ENCODE measurements at places on chromosomes 13 and 19.

DNA sequence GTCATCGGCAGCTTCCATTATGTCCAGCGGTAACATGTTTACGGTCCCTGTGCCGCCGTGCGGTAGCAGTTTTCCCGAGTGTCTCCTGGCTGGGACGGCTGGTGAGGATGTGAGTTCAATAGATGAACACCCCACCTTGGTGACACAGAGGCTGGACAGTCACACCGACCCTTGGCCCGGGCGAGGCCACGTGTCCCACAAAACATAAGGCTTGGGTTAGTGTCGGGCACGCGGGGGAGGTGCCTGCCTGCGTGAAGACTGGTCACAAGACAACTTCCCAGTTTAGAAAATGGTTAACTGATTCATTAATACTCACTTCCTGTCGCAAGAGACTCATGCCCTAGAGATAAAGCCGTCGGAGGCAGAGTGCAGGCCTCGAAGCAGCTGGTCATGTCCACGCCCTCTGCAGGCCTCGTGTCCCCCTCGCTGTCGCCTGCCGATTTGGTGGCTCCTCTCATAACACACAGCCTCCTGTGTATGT lies 17.2 kb downstream of the RASA3 start:
- peak; percentile 96 for DNase-seq

- DNase-seq = no peak
Measured at GRCh38 chr13:45132369-45133064, 12.2 kb downstream of the GTF2F2 start.

GRCh38 chr13:34201050-34201913 lies 383.3 kb downstream of the RFC3 start:
- no peak for DNase-seq

- DNase-seq = peak; percentile 68
Measured at GRCh38 chr13:97384371-97384770, 49.6 kb upstream of the RAP2A start.

- DNase-seq = no peak
Measured at GRCh38 chr13:82713687-82714405, 1168.4 kb downstream of the SLITRK1 start.

DNA sequence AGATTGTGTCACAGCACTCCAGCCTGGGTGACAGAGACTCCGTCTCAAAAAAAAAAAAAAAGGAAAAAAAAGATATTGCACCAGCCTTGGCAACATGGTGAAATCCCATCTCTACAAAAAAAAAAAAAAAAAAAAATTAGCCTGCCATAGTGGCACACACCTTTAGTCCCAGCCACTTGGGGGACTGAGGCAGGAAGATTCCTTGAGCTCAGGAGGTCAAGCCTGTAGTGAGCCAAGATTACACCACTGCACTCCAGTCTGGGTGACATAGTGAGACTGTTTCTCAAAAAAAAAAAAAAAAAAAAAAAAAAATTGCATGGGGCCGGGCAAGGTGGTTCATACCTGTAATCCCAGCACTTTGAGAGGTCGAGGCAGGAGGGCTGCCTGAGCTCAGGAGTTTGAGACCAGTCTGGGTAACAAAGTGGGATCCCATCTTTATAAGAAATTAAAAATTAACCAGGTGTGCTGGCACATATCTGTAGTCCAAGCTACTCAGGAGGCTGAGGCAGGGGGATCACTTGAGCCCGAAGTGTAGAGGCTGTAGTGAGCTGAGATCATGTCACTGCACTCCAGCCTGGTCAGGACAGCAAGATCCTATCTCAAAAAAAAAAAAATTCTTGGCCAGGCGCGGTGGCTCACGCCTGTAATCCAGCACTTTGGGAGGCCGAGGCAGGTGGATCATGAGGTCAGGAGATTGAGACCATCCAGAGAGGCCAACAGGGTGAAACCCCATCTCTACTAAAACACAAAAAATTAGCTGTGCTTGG lies 7.1 kb upstream of the HDGFL2 start:
- no peak for DNase-seq

DNA sequence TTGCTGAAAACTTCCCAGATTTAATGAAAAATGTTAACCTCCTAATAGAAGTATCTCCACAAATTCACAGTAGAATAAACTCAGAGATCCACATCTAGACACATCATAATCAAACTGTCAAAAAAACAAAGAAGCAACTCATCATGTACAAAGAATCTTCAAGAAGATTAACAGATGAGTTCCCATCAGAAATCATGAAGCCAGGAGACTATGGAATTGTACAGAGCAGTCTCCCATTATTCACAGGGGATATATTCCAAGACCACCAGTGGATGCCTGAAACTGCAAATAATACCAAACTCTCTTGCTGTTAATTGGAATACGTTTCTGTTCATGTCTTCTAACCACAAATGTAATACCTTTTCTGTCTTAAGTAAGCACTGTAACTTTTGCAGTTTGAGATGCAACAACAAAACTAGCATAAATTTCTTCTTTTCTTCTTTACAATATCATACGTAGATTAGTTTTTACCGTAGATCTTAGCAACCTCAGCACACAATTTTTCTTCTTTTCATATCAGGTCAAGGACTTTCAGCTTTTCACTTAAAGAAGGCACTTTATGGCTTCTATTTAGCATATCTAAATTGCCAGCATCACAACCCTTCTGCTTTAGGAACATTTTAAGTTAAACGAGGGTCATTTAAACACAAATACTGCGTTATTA lies 70.3 kb upstream of the MIR17HG start:
- no peak for DNase-seq

DNA sequence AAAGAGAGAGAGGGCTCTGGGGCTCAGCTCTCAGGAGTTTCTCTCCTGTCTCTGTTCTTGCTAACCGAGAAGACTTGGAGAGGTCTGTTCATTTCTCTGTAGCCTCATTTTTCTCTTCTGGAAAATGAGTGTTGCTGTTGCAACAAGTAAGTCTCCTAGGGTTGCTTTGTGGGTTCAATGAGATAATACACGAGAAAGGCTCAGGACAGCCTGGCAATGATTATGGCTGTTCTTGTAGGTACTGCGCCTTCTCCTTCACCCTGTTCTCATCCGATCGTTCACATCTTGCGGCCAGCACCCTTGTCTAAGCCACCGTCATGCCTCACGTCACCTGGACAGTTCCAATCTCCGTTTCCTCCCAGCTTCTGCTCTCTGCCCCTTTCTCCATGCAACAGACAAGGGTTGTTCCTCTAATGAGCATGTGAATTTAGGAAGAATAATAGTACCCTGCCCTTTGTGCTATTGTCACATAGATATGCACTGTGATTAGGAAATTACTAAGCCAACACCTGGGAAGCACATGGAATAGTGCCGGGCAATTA lies 4.2 kb downstream of the C5AR1 start:
- DNase-seq = no peak

- DNase-seq = peak; percentile 40
Measured at GRCh38 chr19:16702123-16702522, 17.5 kb upstream of the NWD1 start.

DNA sequence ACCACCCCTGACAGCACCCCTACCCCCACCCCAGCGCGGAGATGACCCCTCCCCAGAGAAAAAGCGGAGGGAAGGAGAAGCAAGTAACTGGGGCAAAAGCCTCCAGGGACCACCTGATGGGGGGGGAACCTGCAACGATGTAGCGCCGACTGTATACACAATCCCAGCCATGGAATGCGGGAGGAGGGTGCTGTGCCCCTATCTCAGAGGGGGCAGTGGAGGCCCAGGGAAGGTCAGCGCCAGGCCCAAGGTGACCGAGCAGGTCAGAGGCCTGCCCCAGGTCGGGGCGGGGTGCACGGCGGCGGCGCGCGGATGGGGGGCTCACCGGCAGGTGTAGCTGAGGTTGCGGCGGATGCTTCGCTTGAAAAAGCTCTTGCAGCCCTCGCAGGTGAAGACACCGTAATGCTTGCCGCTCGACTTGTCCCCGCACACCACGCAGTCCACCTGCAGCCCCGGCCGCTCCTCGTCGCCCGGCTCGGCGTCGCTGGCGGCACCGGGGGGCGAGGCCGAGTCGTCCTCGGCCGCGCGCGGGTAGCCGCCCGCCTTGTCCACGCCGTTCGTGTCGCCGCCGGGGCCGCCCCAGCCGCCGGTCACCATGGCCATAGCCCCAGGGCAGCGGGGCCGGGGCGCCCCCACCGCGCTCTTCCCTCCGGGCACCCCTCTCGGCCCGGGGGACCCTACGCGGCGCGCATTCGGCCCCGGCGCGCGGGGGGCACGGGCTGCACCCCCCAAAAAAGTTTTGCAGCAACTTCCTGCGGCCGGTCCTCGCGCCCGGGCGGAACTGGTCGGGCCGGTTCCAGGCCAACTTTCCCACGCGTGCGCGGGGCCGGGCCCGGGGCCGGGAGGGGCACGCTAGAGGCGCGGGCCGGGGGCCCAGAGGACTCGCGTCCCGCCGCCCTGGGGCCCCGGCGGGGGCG lies 843 bp downstream of the NR2F6 start:
- peak; percentile 31 for DNase-seq

- DNase-seq = no peak
Measured at GRCh38 chr13:112576191-112576590, 11.8 kb downstream of the TUBGCP3 start.

GRCh38 chr19:8681345-8682029 lies 17.1 kb downstream of the ACTL9 start:
- peak; percentile 86 for DNase-seq

DNA sequence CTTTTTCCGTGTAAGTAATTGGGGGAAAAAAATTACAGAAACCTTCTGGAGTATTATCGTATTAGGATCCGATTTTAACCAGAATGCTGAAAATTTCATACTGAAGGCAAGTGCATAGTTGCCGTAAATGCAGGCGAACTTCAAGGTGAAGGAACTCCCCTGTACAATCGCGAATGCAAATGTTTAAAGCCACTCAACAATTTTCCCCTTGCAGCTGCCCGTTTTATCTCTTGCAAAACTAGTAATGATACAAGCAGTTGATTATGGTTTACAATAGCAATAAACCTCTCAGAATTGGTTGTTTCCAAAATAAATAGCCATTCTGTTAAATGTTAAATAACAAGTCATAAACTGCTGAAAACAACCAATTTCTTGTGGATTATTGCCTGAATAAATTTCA lies 105.7 kb downstream of the DNAJC15 start:
- DNase-seq = no peak

DNA sequence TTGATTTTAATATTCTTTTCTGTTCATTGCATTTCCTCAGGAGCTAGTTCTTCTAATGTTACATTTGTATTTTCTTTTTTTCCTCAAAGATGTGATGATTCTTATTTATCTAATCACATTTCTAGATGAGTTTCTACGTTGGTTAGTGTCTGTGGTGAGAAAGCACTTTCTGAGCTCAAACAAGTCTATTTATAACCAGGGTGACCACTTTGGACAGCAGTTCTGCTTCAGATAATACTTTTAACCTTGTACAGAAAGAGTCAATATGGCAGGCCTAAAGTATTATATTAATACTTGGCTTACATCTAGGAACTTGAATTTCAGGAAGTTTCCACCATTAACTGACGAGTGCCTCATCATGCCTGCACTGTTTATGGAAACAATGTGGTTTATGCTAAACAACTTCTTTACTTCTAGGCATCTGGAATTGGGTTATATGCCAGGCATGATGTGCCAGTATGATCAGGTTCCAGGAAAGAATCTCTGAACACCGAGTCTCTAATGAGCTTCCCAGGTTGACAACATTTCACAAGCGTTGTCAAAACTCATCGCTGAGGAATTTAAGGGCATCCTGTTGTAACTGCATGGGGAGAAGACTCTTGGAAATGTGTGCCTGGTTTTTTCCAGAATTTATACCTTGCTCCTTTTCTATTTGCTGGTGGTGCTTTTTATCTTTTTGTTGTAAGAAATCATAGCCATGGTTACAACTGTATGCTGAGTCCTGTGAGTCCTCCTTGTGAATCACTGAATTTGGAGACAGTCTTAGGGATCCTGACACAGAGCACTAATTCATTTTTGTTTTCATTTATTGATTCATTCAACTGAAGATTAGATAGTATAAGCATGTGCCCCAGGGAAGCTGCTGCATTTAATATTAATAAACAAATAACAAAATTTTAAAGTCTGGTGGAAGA lies 344.4 kb upstream of the PCDH9 start:
- DNase-seq = no peak

GRCh38 chr13:51923983-51924539 lies 62.3 kb downstream of the CCDC70 start:
- DNase-seq = peak; percentile 44

DNA sequence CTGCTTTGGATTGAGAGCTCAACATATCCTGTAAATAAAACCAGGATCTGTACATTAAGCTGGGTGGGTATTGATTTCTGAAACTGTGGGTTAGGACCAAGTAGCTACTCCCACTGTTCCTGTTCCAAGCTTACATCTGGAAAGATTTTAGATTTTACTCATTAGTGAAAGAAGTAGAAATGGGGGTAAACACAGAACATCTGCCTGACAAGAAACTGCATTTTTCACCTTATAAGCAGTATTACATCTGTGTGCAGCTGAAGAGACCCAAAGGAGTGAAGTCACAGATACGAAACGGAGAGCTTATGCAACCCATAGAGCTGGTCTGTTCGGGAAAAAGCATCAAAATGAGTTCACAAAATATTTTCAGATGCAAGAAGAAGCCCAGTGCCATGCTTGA lies 235.2 kb downstream of the SLITRK5 start:
- no peak for DNase-seq

DNA sequence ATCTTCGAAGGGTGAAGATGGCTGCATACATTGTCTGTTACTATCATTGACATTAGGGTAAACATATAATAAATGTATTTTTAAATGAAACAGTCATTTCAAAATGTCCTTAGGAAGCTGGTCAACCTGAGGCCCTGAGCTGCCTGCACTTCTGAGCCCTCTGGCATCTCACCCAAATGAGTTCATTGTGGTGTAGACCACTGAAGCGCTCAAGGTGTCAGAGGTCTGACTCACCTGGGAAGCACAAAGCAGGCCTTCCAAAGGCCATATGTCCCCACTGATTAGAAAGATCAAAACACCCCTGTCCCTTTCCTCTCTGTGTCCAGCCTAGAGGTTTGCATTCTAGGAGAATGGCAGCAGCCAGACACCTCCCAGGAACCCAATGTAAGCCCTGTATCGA lies 59.6 kb downstream of the COL4A2 start:
- DNase-seq = no peak

DNA sequence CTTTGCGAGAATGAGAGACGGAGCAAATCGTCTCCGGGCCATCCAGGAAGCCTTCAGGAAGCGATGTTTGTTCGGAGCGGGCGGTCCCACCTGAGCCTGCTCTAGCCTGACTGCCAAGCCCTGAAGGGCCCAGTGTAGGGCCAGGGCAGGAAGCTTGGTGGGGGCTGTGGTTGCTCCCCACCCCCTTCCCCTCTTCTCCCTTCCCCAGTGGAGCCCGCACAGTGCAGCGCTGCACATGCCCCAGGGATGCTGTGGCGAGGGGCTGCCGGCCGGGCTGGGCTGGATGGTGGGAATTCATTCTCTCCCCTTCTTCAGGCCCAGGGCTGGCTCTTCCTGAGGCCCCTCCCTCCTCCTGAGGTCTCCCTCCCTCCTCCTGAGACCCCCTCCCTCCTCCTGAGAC lies 7.1 kb upstream of the GRTP1 start:
- no peak for DNase-seq

DNA sequence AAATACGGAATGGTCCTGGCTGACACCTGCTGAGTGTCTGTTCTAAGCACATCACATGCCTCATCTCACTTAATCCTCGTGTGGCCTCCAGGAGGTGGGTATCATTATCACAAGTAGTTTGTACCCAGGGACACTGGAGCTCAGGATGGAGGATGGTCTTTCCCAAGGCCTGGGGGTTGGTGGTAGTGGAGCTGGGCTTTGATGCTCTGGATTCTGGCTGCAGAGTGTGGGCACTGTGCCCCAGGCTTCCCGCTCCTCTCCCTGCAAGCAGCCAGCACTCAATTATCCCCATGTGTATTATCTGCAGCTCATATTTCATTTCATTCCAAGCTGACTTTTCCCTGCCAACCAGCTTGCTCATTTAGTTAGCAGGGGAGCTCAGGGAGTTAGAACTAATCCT lies 52.1 kb downstream of the SIAH3 start:
- DNase-seq = no peak
